ENCODE measurements at places on chromosomes 12 and 14.

DNA sequence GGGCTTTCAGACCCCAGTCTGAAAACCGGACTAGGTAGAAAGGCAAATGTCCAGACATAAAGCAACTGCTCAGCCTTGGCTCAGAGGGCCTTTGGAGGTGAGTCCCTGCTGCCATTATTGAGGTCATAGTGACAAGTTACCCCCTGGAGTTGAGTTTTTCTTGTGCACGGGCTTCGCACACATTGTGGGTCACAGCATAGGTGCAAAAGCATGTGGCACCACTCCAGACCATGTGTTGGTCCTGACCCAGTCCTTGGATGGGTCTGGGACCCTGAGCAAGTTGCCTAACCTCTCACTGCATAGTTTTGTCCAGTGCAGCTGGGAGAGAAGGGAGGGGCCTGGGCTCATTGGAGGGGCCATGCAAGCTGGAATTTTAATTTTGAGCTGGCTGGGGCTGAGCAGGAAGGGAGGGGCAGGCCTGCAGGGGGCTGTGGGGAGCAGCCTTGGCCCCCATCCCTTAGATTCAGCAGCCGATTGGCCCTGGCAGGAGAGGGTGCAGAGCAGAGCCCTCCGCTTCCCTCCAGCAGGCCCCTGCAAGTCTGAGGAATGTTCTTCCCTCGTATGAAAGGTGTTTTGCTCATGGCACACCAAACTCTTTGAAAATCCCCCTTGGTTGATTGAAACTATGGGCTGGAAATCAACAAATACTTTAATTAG lies 4.2 kb upstream of the KRT5 start:
- peak; percentile 7 for DNase-seq

DNA sequence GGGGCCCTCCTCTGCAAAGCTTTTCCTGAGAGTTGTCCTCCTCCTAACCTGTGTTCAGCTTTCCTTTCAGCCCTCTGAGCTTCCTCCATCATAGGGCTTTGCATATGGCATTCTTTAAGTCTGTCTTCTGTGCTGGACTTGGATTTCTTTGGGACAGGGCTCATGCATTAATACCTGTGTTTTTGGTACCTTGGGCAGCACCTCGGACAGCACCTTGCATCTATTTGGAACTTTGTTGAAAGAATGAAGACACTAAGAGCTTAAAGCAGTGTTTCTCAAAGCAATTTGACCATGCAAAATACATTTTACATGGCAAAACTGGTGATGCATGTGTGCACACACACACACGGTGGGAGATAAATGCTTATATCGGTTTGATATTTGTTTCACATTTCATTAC lies 115.0 kb upstream of the SRRM4 start:
- DNase-seq = peak; percentile 43

DNA sequence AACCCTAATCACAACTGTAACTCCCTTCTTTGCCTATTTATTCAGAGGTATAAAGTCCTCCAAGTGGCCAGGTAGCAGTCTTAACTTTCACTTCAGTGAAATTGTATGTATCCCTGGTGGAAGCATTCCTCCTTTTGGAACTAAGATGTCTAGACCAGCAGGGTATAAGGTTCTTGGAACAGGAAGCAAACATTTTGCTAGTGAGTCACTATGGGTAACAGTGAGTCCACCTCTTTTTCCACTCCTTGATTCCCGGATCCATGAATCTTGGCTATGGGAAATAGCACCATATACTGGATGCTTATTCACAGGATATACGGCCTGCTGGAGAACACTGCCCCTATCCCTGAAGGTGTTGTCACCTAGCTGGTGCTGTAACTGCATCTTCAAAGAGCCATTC lies 80.2 kb downstream of the KCNA5 start:
- no peak for DNase-seq

GRCh38 chr12:45246236-45246635 lies 30.3 kb downstream of the ANO6 start:
- DNase-seq = no peak

DNA sequence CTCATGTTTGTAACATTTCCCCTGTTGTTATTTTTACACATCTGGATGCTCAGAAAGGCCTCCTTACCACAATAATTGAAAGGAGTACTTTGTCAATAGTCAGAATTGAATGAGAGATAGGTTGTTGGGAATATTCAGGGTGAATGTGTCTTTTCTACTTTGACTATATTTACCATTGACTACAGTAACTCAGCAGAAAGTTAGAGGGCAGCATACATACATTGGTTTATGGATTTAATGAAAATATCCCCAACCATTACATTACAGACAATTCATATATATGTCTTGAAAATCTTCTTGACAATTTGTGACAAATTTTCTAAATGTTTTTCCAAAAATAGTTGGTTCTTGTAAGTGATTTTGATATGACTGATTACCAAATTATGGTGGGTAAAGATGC lies 97.7 kb downstream of the NTS start:
- DNase-seq = no peak

DNA sequence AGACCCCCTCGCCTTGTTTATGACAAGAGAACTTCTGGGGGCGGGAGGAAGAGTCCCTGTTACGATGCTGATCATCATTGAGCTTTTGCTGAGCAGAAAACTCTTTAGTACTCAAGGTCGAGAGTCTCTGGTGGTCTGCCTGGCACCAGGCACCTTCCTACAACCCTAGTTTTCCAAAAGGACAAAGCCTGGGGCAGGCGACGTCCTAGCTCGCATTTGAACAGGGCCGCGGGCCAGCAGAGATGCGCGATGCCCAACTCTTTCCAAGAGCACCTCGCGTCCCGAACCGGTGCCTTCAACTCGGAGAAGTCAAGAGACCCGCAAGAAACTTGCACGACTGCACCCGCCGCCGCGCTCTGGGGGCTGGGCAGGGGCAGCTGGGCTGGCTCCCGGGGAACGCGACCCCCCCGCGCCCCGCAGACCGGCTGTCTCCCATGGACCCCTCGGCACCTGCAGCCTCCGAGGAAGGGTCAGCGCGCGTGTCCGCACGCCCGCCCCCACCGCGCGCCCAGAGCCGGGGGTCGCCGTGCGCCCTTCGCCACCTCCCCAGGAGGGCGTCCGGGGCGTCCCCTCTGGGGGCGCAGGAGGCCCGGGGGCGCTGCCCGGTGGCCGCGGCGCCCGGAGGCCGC lies 377 bp upstream of the BCL7A start:
- peak; percentile 32 for DNase-seq

- no peak for DNase-seq
Measured at GRCh38 chr12:43969882-43970281, 134.0 kb downstream of the TMEM117 start.

DNA sequence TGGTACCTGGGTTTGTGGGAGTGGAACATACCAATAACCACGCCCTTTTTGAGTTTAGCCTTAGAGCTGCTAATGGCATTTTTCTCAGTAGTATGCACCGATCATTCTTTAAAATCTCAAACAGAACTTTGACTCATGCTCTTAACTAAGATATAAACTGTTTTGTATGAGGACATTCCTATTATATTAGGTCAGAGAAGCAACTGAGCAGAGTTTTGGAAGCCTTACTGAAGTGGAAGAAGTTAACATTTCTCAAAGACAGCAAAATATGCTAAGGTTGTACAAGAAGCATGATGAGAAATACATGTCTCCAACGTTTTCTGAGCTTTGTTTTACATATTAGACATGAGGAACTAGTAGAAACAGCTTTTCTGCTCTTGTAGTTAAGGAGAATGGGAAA lies 819.2 kb downstream of the FSCB start:
- DNase-seq = no peak

DNA sequence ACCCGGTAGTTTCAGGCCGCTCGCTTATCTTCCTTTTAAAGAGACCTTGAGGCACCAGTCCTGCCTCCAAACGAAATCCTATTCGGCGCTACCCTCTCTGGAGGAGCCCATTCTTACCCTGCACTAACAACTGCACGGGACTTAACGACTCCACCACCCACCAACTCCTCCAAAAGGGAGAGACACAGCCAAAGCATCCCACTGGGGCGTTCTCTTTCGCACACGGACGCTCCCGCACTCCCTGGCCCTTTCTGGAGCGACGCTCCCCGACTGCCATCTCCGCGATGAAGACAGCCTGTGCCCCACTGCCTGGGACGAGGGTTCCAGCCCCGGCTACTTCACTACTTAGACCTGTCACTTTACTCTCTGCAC lies 650 bp downstream of the GALC start:
- DNase-seq = no peak

- DNase-seq = no peak
Measured at GRCh38 chr14:23121361-23121771, 2.3 kb upstream of the CEBPE start.
